ENCODE measurements at places on chromosomes 12 and 14.

- no peak for DNase-seq
Observed at GRCh38 chr14:23793532-23793931, 157.4 kb downstream of the DHRS2 start.

- no peak for DNase-seq
Observed at GRCh38 chr14:61254808-61255526, 26.2 kb downstream of the TMEM30B start.

GRCh38 chr14:60093606-60094005 is 1.9 kb downstream of the PCNX4 start:
- DNase-seq: no peak

DNA sequence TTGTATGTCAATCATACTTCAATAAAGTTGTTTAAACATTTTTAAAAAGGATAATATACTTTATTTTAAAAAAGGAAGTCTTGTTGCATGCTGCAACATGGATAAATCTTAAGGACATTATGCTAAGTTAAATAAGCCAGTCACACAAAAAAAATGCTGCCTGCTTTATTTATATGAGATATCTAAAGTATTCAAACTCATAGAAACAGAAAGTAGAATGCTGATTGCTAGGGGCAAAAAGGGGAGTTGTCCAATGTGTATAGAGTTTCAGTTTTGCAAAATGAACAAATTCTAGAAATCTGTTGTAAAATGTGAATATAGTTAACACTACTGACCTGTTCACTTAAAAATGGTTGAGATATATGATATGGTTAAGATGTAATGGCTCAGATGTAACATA is 8.7 kb downstream of the KLRC4 start:
- no peak for DNase-seq
